ENCODE measurements at places on chromosomes 2 and 18.

DNA sequence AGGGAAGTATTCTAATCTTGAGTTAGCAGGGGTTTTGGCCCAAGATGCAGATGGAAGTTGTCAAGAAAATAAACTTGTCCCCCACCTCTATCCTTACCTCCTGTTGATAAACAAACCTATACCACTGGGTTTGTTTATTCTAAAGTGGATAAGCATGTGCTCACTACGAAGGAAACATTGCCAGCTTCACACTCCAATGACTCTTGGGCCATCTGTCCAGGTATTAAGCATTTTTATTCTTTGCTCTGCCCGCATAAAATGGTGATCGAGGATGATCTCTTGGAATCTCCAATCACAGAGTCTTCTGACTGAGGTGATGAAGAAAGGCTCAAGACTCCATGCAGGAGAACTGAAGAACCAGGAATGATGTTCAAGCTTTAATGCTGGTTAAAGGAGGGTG lies 1908.4 kb upstream of the PIK3C3 start:
- no peak for DNase-seq

DNA sequence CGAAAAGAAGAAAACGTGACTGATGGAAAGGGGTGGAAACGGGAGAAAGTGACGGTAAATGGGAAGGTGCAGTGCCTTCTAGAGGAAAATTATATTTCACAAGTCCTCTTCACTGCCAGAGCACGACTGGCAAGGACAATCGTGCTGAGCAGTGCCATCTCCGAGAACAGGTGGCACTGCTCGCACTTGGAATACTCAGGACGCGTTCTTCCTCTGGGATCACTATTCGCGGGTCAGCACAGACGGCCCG lies 364 bp downstream of the STAT1 start:
- DNase-seq = no peak

DNA sequence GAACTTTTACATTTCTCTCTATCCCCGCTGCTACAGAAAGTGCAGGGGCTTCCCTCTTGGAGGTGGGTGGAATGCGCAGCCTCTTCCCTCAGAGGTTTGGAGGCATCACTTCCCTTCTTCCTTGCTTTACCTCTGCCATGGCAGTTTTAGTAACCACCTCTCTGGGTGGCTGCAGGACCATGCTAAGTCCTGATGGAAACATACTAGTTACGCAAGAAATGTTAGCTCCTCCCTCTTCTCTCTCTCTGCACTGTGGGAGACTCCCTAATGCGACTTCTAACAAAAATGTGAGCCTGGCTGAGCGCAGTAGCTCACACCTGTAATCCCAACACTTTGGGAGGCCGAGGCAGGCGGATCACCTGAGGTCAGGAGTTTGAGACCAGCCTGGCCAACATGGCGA lies 116.8 kb upstream of the RAB6C start:
- no peak for DNase-seq

DNA sequence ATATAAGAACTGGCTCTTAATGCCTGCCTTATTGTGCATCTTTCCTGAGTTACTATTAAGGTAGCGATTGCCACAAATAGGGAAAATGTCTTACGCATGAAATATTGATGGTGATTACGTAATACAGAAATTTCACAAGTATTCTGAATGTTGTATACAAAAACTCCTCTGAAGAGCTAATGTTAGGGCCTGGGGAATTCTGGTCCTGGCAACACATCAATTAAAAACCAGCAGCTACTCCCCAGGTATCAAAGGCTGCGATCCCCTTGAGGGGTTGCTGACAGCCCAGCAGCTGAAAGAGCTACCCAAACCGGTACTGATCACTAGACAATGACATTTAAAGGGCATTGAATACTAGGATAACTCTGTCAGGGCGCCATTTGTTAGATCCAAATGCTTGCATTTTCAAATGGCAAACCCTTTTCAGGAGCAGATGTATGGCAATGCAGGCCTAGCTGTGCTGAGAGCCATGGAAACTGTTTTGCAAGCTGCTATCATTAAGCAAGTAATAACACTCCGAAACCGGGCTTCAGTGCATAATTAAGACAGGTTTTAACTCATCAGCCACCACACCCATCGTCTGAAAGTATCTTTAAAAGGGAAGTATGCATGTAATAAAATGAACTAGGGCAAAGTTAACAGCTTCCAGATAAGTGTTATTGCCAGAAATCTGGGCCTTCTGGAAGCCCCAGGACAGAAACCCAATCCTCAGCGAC lies 78.4 kb downstream of the CLHC1 start:
- DNase-seq = no peak

DNA sequence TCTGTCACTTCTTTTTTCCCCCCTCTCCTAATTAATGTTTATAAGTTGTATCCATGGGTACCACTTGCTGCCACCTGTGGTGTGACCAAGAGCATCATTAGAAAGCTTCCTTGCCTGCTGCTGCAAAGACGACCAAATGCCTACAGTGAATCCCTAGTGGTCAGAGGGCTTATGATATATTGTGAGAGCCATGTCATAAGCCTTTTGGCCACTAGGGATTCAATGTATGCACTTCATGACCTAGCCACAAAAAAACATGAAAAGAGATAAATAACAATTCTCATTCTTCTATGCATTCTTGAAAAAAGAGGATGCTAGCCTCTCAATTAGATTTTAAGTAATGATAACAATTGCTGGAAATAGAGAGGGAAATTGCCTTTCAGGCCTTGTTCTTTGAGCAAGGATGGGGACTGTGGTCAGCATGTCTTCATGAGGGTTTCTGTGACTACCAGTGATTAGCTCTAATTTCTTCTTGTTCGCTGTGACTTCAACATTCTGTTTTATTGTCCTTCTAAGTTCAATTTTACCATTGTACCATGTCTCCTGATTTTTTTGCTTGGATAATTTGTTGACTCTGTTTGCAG lies 435.3 kb downstream of the TGIF1 start:
- no peak for DNase-seq
